CMK (cell line): ENCODE measurements at places on chromosomes 11 and 22.

DNA sequence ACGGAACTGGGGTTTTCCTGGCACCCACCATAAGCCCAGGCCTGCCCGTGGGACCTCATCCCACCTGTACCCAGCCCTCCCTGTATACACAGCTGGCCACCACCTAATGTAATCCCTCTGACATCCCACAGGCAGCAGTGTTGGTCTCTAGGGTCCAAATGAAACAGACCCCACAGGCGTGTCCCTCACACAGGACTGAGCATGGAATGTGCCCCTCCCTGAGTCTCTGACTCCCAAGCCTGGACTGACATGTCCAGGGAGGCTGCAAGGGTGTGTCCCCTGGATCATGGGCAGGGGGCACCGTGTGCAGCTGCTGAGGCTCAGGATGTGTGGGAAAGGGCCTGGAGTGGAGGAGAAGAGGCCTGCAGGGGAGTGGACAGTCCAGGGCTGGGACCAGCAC lies 50.6 kb upstream of the PPARA start:
- DNase-seq = no peak

DNA sequence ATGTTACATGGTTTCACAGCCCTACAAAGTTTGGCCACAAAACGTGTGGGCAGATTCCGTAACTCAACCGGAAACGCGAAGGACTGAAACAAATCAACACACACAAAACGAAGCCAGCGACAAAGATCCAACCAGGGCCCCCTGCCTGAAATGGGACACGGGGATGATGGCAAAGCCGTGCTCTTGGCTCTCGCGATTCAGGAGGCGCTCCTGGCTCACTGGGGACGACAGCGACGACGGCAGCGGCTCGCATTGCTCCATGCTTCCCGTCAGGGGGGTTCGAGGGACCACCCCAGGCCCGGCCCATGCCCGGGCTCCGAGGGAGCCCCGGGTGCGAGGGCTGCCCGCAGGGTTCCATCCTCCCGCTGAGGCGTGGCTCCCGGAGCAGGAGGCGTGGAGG lies 4786.8 kb upstream of the OR11H1 start:
- no peak for DNase-seq

GRCh38 chr22:44025171-44026065 lies 1.3 kb downstream of the PARVB start:
- DNase-seq = no peak

- DNase-seq = no peak
Observed at GRCh38 chr11:43746670-43747069, 66.1 kb downstream of the HSD17B12 start.

- DNase-seq = no peak
Observed at GRCh38 chr11:45058647-45058950, 87.8 kb upstream of the PRDM11 start.

DNA sequence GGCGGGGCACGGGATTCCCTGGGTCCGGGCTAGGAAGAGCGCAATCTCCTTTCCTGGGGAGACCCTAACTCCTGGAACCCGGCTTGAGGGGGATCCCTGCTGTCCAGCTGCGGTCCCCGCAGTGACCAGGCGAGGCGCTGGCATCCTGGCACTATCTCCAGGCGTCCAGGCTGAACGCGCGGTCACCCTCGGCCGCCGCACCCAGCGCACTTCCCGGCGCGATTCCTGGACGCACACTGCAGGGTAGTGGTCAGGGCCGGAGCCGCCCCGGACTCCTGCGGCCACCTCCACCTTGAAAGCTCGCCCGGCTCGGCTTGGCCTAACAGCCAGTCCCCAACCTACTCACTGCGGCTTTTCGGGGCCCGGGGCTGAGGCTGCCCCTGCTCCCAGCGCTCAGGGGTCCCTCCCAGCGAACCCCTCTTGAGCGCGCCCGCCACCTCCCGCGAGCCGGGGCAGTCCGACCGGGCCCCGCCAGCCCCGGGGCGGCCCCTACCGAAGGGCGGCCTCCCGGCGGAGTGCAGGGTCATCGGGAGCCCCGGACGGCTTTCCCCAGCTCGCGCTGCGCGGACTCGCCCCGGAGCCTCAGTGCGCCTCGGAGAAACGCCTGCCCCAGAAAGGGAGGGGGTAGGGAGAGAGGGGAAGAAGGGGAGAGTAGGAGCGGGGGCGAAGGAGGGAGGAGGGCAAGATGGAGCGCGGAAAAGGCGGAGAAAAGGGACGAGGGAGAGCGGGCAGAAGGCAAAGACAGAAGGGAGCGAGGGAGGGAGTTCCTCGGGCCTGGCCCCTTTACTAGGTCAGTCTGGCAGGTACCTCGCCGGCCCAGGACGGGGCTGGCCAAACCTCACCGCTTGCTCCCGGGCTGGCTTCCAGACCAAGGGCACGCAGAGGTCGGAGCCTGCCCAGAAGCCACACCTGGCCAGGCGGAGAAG lies 1.0 kb downstream of the POU2AF3 start:
- no peak for DNase-seq

- DNase-seq = no peak
Observed at GRCh38 chr11:34126959-34127848, 21.8 kb downstream of the NAT10 start.

DNA sequence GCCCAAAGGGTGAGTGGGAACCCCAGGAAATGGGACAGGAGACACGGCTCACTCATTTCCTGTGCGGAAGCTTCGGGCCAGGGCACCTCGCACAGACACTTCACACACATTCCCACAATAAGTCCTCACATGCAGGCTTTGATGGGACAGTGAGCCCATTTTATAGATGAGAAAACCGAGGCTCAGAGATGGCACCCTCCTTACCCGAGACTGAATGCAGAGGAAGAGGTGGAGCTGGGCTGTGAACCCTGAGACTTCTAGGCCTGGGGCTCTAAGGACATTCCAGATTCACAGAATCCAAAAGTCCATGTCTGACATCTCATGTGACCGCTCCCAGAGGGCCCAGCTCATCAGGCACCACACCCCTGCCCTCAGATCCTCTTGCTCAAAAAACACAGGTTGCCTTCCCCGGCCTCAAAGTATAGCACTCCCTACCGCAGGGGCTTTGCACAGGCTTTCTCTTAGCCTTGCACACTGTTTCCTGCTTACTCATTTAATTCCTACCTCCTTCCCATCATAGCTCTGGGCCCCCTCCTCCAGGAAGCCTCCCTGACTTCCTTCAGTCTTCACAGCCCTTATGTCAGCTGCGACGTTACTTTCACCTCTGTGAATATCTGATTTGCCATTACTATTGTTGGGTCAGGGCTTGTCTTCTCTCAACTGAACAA lies 57.1 kb upstream of the TCF20 start:
- DNase-seq = no peak

GRCh38 chr11:33909150-33909549 lies 17.3 kb upstream of the LMO2 start:
- no peak for DNase-seq

GRCh38 chr11:10272132-10272531 lies 21.9 kb downstream of the SBF2 start:
- no peak for DNase-seq

GRCh38 chr11:68549789-68550484 lies 89.4 kb downstream of the PPP6R3 start:
- no peak for DNase-seq

GRCh38 chr11:27018902-27019529 lies 21.6 kb upstream of the BBOX1 start:
- no peak for DNase-seq

- no peak for DNase-seq
Observed at GRCh38 chr22:31957970-31958594, 13.7 kb downstream of the YWHAH start.

DNA sequence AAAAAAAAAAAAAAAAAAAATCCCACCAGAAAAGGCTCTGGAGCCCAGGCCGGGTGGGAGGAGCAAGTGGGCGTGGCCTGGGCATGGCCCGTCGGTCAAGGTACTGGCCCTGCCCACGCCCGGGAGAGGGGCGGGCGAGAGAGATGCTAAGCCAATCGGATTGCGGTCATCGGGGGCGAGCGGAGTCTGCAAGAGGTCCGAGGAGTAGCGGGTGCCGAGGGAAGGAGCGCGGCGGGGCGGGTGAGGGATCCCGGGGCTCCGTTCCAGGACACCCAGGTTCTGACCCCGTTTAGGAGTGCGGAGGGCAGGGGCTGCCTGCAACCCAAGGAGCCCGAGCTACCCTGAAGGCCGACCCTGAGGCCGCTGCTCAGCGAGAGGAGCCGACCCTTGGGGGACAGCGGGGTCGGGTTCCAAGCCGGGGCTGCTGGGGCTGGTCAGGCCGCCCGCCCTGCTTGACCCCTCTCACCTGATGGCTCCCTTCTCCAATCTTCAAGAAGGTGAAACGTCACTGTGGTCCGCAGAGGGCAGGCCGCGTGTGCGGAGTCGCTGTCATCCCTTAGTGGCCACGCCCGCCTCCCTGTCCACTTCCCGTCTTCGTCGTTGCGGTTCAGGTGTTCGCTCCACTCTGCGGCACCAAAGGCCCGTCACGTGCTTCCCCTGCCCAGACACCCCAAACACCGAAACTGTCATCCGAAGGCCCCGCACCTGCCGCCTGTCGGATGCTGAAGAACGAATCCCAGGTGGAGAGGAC lies 11.1 kb upstream of the TAB1 start:
- DNase-seq = peak; percentile 54

DNA sequence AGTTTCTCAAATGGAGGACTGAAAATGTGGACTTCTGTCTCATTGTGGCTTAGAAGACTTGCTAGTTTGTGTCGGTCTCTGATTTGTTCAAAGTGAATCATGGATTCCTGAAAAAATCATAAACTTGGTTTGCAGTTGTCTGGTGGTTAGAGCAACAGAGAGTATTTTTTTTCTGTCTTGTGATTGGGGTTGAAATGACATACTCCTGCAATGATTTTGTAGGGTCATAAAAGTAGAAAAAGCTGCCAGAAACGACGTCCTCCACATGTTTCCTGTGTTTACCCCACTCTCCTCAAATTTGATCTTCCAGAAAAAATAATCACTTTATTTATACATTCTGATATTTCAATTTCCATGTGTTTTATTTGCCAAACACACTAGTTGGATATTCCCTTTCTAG lies 219.2 kb upstream of the PGR start:
- no peak for DNase-seq

DNA sequence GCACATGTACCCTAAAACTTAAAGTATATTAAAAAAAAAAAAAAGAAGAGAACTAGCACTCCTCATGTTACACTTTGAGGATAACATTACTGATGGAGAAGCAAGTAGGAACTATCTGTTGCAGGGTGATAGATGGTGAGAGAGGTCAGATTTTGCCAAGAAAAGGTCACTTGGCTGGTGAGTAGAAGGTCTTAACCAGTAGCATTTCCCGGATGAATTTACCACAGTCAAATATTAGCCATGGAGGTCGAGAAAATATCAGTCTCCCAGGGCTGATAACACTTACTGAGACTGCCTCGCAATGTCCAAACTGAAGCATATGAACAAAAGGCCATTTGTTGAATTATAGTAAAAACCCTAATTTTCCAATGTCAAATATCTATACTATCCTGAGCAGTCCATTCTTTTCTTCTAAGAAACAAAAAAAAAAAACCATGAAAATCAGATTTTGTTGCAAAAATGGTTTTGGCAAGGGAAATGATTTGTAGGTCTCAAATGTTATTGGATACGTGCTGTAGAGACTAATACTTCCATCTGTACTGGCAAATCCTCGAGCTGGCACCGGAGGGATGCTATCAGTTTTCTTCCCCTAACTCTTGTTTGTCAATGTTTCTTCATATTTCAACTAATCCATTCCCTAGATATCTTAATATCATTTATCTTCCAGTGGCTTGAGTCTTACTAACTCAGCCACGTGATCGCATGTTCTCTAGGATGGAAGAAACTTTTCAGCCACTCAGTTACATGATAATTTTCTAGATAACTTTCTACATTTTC lies 14.5 kb upstream of the BBOX1 start:
- DNase-seq = no peak

GRCh38 chr11:11555208-11555607 lies 66.6 kb downstream of the GALNT18 start:
- no peak for DNase-seq
